ENCODE measurements at places on chromosomes 13 and 19.

DNA sequence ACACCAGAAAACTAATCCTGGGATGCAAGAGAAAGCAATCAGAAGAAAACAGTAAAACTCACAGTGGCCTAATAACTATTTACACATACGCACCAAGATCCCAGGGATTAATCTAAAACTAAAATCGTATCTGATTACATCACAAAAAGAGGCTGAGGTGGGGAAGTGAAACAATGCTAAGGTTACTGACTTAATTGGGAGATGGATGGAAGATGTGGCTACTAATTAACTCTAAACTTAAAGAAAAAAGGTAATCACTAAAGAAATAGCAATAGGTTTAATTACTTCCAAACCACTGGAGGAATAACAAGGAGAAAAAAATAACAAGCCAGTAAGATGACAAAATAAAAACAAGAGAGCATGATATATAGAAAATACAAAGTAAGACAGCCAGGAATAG is 50.4 kb downstream of the NUFIP1 start:
- DNase-seq, result no peak

- no peak for DNase-seq
Measured at GRCh38 chr13:73696271-73696670, 437.9 kb downstream of the KLF12 start.

- no peak for DNase-seq
Measured at GRCh38 chr19:54388802-54389139, 24.0 kb upstream of the LAIR1 start.

DNA sequence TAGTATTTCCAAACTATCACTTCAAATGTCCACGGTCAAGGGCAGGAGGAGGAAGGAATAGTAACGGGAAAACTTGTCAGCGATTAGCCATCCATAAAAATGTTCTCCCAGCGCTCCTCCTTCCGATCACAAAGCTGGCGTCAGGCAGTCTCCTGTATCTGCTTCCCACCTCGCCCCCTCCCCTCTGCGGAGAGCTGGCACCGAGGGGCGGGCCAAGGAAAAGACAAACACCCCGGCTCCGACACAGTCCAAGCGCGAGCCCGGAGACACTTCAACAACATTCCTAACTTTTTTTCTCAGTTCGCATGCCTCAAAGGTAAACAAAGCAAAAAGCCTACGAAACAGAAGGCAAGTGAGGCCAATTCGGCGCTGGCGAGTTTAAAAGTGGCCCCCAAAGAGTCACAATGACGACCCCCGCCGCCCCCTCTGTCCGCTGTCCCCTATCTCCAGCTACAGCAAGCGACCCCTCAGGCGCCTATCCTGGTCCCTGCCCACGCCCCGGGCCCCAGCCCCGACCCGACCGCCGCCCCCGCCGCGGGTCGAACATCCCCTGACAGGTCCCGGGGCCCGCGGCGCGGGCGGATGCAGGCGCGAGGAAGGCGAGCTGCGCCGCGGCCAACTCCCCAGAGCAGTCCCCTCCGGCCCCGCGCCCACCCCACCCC is 736 bp downstream of the SMAD9 start:
- peak; percentile 40 for DNase-seq

DNA sequence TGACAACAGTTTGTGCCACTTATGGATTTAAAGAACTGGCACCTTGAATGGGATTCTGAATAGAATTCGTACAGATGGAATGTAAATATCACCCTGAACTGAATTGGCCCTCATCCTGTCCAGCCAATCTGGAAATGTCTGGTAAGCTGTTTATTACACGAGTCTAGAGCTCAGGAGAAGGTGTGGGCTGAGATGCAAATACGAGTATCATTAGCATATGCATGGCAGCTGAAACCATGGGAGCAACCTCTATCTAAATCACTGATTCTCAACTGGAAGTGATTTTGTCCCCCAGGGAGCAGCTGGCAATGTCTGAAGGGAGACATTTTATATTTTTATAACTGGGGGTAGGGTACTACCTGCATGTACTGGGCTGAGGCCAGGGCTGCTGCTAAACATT is 15.6 kb upstream of the VWA8 start:
- no peak for DNase-seq

DNA sequence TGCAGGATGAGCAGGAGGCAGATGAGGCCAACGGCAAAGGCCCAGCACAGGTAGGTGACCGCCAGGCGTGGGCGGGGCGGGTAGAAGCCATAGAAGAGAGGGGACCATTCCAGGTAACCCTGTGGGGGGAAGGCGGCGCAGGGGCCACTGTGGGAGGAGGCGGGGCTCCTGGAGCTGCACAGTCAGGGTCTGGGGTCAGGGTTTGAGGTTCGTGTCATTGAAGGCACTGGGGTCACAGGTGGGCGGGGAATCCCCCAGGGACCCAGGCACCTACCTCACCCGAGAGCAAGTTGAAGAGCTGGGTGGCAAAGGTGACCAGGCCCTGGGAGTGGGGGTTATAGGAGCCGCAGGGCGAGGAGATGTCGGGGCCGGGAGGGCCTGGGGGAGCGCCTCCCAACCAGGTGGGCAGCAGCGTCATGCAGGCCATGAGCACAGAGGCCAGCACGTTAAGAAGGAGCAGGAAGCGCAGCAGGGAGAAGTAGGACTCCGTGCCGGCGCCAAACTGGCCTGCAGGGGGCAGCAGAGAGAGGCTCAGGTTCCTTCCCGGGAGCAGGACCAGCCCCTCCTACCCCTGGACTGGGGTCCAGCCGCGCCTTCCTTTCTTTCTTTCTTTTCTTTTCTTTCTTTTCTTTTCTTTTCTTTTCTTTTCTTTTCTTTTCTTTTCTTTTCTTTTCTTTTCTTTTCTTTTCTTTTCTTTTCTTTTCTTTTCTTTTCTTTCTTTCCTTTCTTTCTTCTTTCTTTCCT is 4.6 kb downstream of the TMC4 start:
- DNase-seq, result peak; percentile 80

- peak; percentile 60 for DNase-seq
Measured at GRCh38 chr19:18436671-18437490, 1.1 kb downstream of the ISYNA1 start.

All from tibial nerve (tissue), 4 donors.